ENCODE measurements at places on chromosomes 5 and 9. TPM values are rescaled to one million over a fixed set of nuclear protein-coding genes. Genes with fewer than 3 reads are reported as not detected.

SLCO6A1 gene
- not detected for total RNA-seq

SPATA31E1 gene
- not detected for total RNA-seq

CNTRL gene
- 86.4 TPM for total RNA-seq

GGTA1 gene
- not detected for total RNA-seq

C9orf43 gene
- total RNA-seq, result 0.39 TPM

TOR4A gene
- total RNA-seq, result 8.8 TPM

ZNF883 gene
- 0.55 TPM for total RNA-seq

TLX3 gene
- not detected for total RNA-seq

NPR3 gene
- not detected for total RNA-seq

RNF180 gene
- not detected for total RNA-seq

UGT3A2 gene
- total RNA-seq, result not detected

MARVELD2 gene
- 0.30 TPM for total RNA-seq

TICAM2 gene
- total RNA-seq, result 0.77 TPM

MLANA gene
- not detected for total RNA-seq

TRIM23 gene
- total RNA-seq, result 8.7 TPM

TXNDC8 gene
- total RNA-seq, result not detected

TRIM36 gene
- total RNA-seq, result not detected

GARNL3 gene
- total RNA-seq, result 0.93 TPM

ORM2 gene
- total RNA-seq, result not detected

PCDHB13 gene
- total RNA-seq, result not detected

TAS2R1 gene
- not detected for total RNA-seq

SV2C gene
- total RNA-seq, result 0.03 TPM

PCDHGC4 gene
- total RNA-seq, result not detected

UGT3A1 gene
- total RNA-seq, result not detected

NMUR2 gene
- not detected for total RNA-seq

CDH18 gene
- not detected for total RNA-seq

ANXA2R gene
- total RNA-seq, result 32.0 TPM

SLC36A3 gene
- not detected for total RNA-seq

FUBP3 gene
- total RNA-seq, result 33.1 TPM

FRRS1L gene
- total RNA-seq, result not detected

GPRIN1 gene
- total RNA-seq, result 2.2 TPM

OR1K1 gene
- total RNA-seq, result not detected

IL5 gene
- total RNA-seq, result 1.5 TPM

SOWAHA gene
- not detected for total RNA-seq

SLC6A7 gene
- not detected for total RNA-seq

RANBP6 gene
- total RNA-seq, result 22.2 TPM

SMC5 gene
- 37.7 TPM for total RNA-seq

ANKRD31 gene
- total RNA-seq, result 0.15 TPM

MELK gene
- 39.5 TPM for total RNA-seq

All from activated naive CD4-positive, alpha-beta T cell treated with anti-CD3 and anti-CD28 coated beads, Interleukin-2, amount 10 ng/mL, durations not matched to agents 5 hours and 36 hours (primary cell).